ENCODE measurements at places on chromosomes 16 and 17.

DNA sequence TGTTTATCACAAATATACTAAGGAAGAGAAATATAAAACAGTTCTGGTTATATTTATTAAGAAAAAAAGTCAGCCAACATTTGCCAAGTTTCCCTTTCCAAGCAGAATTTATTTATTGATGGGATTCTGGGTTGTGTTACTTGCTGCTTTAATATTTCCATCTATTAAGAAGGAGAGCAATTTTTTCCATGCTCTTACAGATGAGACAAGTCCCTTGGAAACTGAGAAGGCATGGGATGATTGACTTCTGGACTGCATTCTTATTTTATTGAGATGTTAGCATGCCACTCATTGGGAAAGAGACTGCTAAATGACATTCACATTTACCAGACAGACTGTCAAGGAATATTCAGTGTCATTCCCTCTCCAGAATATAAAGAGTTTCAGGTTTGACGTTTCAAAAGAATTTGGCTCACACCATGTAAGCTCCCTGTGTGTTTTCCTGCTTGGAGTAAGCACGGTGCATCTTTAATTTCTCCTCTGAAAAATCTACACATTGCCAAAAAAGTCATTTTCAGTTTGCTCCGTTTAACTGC lies 1565.2 kb upstream of the GOT2 start:
- no peak for DNase-seq

DNA sequence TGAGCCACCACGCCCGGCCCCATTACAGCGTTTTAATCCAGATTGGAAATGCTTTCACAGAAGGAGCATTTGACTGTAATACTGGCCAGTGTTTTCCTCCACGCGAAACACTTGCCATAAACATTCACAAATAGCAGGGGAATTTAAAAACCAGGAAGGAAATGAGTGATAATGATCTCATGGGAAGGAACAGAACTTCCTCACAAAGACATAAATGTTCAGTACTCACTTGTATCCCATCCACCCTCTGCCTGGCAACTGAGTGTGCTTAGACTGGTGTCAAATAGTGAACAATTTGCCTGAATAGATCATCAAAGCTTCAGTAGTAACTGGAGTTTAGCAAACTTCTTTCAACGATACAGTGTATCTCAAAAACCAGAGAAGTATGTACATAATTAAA lies 54.1 kb downstream of the PSMD12 start:
- no peak for DNase-seq

GRCh38 chr16:70730031-70730430 lies 44.2 kb upstream of the MTSS2 start:
- DNase-seq: no peak

DNA sequence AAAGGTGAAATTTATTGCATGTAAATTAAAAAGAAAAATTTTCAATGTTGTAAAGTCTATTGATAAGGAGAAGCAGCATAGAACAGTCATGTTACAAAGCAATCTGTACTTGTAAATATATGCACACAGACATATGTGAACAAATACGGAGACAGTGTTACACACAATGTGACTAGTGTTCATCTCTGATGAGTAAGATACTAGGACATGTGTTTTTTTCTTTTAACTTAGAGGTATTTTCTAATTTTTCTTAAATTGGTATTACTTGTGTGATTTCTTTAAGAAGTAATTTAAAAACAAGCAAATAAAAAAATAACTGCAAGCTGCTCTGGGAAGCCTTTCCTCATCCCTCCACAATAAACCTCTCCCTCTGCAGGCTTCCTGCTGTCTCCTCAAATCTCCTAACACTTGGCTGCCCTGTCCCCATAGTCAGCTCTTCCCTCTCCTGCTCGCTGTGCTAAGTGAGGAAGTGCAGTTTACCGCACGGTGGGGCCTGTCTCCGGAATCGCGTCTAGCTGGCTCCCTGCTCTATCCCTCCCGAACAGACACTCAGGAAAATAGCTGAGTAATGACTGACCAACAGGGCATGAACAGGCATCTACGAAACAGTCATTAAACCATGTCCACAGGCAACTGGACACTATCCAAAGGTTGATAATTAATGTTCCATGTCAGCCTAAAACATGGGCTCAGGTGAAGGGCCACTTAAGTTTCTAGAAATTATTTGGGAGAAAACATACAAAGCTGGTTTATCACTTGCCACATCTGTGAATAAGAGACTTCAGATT lies 35.9 kb downstream of the CMTM4 start:
- DNase-seq: no peak

DNA sequence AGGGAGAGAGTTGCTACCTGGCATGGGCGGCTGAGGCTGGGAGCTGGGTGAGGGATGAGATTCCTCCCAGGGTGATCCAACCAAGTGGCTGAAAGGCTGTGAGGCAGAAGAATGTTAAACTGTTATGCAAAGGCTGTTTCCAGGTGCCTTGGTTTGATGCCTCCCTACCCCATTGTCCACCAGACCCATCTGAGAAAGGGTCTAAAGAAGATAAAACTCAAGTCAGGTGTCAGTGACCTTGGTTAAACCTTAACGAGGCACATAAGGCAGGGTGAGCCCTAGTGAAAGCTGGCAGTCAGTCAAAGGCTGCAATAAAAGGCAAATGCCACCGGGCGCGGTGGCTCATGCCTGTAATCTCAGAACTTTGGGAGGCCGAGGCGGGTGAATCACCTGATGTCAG lies 23.8 kb downstream of the LDHD start:
- DNase-seq: no peak

- no peak for DNase-seq
These were observed 9.0 kb downstream of the CAPNS2 start for GRCh38 chr16:55575496-55575895.

DNA sequence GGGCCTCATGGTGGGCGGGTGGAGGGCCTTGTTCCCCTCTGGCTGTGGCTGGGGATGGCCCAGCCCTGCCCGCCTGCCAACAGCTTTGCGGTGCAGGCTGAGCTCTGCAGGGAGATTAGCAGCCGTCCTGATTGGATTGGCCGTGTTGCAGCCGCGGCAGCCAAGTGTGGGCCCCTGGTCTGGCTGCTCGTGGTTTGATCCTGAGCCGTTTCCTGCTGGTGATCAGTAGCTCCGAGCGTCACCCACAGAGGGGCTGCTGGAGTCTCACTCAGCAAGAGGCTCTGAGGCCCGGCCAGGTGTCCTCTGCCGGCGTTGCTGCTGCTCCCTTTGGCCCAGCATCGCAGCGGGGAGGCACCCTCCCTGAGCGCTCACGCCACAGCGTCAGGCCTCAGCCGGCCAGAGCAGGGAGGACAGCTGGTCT lies 32.5 kb downstream of the BAIAP2 start:
- DNase-seq: no peak

- no peak for DNase-seq
These were observed 8.2 kb upstream of the MPRIP start for GRCh38 chr17:17034026-17034425.

GRCh38 chr17:76594690-76595089 lies 9.0 kb upstream of the ST6GALNAC2 start:
- DNase-seq: no peak

DNA sequence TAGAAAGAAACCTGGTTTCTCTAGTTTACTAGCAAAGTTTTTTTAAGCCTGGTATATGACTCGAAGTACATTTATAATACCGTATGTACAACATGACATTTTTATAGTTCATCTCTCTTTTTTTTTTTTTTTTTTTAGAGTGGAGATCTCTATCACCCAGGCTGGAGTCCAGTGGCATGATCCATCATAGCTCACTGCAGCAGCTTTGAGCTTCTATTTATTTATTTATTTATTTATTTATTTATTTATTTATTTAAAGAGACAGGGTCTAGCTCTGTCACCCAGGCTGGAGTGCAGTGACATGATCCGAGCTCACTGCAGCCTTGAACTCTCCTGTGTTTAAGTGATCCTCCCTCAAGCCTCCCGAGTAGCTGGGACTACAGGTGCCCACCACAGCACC lies 25.9 kb upstream of the VPS4A start:
- no peak for DNase-seq

- DNase-seq: no peak
These were observed 53.3 kb upstream of the BCAR1 start for GRCh38 chr16:75304521-75305363.

DNA sequence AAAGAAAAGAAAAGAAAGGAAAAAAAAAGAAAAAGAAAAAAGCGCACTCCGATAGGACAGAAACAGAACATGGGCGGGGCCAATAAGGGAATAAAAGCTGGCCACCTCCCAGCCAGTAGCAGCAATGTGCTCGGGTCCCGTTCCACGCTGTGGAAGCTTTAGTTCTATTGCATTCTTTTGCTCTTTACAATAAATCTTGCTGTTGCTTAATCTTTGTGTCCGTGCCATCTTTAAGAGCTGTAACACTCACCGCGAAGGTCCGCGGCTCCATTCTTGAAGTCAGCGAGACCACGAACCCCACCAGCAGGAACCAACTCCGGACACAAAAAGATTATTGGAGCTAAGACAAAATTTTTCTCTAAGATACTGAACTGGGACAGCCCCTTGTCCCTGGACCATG lies 3.1 kb upstream of the ARL5C start:
- DNase-seq: no peak

DNA sequence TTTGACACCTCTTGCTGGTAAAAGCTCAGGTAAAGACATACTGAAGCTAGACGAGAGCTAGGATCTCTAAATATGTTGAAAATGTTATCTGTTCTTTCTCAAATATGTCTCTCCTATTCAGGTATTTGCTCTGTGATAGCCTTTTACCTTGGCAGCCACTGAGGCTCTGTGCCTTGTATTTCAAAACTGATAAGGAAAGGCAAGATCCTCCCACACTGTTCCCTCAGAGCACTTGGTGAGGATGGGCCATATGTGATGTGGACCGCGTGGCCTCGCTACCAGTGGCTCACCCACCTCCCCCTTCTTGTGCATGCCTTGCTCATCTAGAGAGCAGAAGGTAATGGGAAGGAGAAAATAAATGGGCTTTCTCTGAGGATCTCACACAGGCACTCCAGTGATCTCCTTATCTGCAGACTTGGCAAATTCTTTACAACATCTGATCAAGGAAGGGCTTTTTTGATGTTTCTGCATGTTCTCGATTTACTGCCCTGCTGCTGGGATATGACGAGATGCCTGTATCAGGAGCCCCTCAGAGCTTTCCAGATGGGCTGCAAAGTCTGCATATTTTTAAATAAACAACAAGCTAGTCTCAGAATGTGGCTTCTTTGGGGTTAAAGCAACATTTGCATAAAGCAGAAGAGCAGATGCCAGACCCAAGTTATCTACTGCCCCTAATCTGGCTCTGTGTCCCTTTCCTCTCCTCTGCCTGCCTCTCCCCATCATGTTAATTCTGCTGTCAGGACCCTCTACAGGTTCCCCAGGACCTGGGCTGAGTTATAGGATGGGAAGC lies 16.9 kb downstream of the HOXB1 start:
- DNase-seq: no peak

DNA sequence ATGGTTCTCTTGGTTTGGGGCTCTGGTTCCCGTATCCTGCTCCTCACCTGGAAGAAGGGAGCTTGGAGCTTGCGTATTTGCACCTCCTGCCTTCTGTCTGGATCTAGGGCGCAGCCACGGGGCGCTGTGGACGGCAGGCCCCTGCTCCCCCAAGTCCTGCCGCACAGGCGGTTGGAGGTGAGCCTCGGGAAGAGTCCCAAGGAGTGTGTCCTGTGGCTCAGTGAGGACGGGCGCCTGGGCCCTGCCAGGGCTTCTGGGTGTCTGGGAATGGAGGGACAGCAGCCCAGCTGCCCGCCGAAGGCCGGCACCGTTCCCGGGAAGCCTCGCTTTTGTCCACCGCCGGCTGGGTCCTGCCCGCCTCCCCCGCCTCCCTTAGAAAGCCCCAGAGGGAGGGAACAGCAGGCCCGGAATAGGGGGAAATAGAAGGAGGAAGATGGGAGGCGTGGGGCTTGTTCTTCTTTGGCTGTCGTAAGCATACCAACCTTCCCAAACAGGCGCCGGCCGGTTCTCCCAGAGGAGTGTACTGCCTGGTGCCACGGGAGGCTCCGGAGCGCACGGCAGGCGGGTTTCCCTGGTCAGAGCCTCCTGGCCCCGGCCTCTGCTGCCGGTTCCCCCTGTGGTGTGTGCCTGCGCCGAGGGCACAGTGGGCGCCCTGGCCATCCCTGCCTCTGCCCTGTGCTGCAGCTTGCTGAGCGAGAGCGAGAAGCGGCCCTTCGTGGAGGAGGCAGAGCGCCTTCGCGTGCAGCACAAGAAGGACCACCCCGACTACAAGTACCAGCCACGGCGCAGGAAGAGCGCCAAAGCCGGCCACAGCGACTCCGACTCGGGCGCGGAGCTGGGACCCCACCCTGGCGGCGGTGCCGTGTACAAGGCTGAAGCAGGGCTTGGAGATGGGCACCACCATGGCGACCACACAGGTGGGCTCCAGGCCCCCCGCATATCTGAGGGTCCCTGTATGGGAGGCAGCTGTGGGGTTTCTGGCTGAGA lies 1.8 kb downstream of the SOX8 start:
- DNase-seq: no peak

DNA sequence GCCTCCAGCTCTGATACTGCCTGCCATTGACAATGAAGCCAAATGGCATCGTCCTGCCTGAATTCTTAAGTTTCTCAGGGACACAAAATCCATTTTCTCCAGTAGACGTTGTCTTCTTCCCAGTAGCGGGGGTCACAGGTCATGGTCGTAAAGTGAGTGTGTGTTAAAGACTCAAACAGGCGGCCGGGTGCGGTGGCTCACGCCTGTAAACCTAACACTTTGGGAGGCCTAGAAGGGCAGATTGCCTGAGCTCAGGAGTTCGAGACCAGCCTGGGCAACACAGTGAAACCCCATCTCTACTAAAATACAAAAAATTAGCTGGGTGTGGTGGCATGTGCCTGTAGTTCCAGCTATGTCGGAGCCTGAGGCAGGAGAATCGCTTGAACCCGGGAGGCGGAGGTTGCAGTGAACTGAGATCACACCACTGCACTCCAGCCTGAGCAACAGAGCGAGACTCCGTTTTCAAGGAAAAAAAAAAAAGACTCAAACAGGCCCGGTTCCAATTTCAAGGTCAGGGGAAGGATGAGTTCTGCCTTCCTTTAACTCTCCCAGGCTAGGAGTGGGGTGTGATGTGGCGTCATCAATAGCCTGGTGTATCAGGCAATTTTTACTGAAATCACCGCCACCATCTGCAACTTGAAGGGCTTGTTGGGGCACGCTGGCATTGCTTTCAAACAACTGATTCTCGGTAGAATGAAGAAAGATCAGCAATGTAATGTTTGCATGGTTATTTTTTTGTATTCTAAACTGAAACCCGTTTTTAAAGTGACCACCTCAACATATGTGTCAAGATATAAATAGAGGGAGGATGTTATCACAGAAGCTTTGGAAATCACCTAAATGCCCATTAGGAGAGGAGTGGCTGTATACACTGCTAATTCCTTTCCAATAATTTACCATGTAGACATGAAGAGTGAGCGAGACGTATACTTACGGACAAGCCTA lies 91.0 kb downstream of the WSCD1 start:
- DNase-seq: no peak

- no peak for DNase-seq
These were observed 276.9 kb downstream of the SHISA9 start for GRCh38 chr16:13178318-13178717.

Data from NCI-H1436 treated with DMSO at 0.1 percent for 48 hours (cell line).